ENCODE measurements at places on chromosomes 16 and 17.
A peak's percentile ranks its signal among the peaks of the same experiment; 100 is the strongest.

DNA sequence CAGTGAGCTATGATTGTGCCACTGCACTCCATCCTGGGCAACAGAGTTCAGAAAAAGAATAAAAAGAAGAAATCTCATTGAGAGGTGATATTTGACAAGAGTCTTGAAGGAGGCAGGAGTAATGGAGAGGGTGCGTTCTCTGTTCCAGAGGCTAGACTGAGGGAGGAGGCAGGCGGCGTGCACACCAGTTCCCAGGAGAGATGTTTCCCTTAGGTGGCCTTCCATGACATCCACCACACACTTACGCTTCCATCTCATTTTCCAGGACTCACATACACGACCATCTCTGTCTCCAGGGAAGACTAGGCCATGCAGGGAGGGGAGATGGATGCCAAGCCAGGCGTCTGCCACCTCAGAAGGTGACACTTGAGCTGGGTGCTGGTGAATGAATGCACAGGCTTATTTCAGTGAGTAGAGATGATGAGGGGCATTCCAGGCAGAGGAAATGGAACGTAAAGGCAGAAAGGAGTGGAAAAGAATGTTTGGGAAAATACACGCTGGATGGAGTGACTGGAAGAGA is 25.3 kb upstream of the N4BP1 start:
- no peak for DNase-seq

- DNase-seq: peak; percentile 30
These were observed 23.8 kb upstream of the CRYM start for GRCh38 chr16:21301895-21302291.

DNA sequence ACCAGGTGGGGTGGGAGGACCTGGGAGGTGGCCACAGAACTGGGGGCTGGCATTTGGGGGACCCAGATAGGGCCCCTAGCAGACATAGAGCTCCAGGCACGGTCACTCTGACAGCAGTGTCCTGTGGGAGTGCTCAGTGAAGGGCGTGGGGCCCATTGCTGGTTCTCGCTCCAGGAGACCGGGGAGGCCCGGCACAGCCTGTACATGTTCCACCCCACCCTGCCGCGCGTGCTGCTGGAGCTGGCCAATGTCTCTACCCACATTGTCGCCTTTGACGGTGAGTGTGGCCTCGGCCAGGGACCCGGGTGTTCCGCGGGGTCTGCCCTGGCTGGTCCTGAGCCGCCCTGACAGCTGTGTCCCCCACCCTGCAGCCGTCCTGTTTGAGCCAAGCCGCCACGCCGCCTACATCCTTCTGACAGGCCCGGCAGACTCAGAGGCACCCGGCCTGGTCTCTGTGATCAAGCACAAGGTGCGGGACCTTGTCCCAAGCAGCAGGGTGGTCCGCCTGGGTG is 11.2 kb downstream of the RGS11 start:
- DNase-seq: no peak

DNA sequence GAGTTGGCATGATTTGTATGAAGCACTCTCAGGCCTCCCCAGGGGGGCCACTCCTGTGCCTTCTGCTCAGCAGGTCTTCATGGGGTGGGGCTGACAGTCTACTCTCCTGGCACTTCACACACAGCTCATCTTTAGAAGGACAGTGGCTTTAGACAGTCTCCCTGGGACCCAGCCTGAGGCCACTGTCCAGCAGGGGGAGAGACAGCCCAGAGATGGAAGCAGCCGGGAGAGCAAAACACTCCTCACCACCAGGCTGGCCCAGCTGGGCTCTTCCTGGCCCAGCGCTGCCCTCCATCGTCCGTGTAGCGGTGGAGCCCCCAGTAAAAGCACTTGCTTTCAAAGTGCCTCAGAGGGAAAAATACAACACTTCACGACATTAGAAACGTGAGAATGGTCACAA is 62.0 kb upstream of the CRHR1 start:
- DNase-seq: no peak

DNA sequence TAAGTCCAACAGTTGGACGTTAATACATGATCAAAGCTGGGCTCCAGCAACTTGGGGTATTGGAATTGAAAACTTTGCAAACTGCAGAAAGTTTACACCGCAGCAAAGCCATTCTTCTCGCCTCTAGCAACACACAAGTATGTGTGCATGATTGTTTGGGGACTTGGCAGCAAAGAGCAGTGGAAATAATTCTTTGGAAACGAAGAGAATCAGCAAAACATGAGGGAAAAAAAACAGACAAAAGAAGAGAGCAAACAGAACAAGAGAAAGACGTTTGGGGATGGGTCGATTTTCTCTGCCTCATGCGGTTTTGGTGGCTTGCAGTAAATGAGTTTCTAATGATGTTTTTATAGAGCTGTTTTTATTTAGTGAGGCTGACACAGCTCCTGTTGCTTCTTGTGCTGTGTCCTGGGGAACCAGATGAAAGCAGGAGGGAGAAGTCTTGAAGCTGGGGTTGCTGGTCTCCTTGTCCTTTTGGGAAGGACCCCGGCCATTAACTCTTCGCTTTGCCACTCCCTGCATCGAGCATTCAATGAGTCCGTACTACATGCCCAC is 502.9 kb downstream of the GRIN2A start:
- no peak for DNase-seq

GRCh38 chr17:78344666-78345065 is 15.2 kb downstream of the SOCS3 start:
- no peak for DNase-seq

DNA sequence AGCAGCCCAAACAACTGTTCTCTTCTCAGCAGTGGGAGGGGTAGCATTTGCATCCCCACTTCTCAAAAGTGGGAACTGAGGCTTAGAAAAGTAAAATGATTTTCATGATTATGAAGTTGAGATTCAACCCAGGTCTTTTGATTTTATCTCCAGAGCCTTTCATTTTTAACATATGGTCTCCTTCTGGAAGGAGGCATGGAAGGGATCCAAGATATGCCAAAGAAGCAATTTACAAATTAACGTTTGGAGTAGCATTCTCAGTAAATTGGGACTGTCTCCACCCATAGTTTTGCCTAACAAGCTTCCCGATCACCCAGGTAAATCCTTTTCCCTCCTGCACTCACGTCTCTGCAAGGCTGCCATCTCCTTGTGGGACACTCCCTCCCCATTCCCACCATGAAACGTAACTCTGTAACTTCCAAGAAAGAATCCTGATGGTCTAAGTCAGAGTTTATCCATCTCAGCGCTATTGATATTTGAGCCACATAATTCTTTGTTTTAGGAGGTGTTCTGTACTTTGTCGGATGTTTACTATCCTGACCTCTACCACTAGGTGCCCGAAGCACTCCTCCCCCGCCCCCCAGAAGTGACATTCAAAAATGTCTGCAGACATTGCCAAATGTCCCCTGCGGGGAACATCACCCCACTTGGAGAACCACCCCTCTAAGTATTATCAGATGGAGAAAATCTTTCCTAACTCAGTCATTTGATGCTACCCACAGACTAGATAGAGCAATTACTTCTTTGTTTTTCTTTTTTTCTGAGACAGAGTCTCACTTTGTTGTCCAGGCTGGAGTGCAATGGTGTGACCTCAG is 32.9 kb upstream of the NFAT5 start:
- DNase-seq: no peak

DNA sequence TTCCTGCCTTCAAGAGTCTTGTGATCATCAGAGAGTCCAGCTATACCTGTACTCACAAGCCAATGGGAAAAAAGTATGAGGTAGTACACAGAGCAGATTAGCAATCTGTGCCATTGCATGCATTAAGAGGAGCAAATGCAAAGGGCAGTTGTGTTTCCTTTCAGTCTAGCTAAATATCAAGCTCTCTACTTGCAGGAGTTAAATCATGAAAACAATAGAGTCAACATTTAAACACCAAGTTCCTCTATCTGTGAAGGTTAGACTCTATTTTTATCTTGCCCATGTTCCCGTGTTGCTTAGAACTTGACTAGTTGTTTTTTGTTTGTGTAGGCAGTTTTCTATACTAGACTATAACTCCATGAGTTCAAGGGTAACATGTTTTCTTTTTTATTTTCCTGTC is 4.7 kb upstream of the FAM20A start:
- no peak for DNase-seq

GRCh38 chr16:16158082-16158658 is 65.1 kb downstream of the ABCC6 start:
- DNase-seq: no peak

- no peak for DNase-seq
These were observed 50.2 kb downstream of the PDPK1 start for GRCh38 chr16:2587891-2588565.

DNA sequence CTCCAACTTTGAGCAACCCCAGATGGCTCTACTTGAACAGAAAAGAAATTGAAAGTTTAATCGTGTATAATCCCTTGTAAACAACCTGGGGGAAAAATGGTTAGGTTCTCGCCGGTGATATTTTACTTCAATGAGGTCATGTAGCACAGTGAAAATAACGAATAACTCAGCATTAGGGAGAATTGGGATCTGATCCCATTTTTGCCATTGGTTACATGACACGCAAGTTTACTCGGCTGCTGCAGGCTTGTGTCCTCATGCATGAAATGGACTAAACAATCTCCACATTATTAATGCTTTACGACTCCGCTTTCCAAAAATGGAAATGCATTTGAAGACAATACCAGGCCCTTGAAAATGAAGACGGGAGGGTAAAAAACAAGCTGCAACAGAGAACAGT is 45.5 kb upstream of the LRRC37A3 start:
- no peak for DNase-seq

DNA sequence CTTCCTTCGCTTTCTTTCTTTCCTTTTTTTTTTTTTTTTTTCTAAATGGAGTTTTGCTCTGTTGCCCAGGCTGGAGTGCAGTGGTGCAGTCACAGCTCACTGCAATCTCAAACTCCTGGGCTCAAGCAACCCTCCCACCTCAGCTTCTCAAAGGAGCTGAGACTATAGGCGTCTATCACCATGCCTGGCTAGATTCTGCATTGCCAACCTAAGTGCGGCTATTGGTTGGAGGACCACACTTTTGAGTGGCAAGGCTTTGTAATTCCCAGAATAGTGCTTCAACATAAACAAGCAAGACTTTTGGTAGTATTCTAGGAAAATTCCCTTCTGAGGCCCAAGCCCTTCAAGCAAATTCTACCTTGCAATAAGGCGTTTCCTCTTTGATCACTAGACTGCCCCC is 107.8 kb downstream of the YPEL2 start:
- DNase-seq: no peak

- peak; percentile 11 for DNase-seq
These were observed 23.4 kb downstream of the WWOX start for GRCh38 chr16:78122774-78123315.

GRCh38 chr17:68184816-68185436 is 62.9 kb upstream of the AMZ2 start:
- no peak for DNase-seq

GRCh38 chr16:78608305-78608776 is 508.9 kb downstream of the WWOX start:
- no peak for DNase-seq

GRCh38 chr17:39591958-39592954 is 15.5 kb downstream of the NEUROD2 start:
- no peak for DNase-seq

DNA sequence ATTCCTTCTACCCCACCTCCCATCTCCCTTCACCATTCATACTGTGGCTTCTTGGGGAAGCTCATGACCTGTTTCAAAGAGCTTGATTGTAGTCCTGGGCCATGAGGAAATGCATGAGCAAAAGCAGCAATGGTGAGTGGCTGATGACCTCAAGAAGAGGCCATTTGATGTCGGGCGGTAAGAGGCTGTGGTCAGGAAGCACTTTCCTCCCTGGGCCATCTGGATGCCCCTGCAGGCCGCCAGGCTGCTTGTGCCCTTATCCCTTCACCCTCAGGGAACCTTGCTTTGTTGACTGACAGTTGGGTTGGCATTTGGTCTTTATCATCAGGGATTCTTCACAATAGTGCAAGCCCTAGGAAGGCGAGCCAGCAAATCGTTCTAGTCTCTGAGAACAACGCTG is 78.3 kb upstream of the TBX2 start:
- no peak for DNase-seq

GRCh38 chr16:35689764-35690163 is 2230.4 kb downstream of the TP53TG3F start:
- DNase-seq: no peak

DNA sequence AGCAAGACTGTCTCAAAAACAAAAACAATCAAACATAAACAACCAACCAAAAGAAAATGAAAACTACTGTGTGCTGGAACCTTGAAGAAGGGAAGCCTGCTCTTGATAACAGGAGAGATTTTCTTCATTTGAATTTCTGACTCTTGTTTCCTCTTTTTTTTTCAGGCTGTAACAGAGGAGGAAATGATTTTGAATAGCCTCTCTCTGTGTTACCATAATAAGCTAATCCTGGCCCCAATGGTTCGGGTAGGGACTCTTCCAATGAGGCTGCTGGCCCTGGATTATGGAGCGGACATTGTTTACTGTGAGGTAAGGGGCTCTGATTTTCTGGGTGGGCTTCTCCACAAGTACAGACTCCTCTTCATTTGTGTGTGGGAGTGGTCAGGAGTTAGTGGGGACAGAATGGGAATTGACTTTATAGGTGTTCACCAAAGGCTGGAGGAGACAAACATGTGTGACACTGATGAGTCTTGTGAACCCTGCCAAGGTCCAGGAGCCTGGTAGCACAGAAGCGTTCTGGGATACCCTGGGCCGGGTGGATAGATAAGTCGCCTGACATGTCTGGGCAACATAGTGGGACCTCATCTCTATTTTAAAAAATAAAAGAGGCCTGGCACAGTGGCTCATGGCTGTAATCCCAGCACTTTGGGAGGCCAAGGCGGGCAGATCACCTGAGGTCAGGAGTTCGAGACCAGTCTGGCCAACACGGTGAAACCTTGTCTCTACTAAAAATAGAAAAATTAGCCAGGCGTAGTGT is 14.9 kb downstream of the DUS2 start:
- no peak for DNase-seq

GRCh38 chr16:56700631-56701030 is 18.4 kb downstream of the MT1X start:
- no peak for DNase-seq

DNA sequence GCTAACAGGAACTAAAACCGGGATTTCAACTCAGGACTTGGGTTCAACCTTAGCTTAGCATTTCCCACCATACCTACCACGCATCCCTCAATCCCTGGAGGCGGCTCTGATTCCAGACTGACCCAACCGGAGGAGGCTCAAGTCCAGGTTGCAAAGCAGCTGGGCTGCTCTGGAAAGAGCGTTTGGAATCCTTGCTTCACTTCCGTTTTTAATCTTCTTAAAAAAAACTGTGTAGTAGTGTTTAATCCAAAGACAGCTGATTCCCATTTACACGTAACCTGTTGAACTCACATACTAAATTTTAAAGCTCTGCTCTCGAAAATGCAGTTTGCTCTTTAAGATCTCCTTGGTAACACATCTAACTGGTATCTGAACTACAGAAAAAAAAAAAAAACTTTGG is 50.0 kb downstream of the NXN start:
- no peak for DNase-seq

GRCh38 chr17:18246880-18247612 is 11.5 kb downstream of the FLII start:
- DNase-seq: peak; percentile 49

DNA sequence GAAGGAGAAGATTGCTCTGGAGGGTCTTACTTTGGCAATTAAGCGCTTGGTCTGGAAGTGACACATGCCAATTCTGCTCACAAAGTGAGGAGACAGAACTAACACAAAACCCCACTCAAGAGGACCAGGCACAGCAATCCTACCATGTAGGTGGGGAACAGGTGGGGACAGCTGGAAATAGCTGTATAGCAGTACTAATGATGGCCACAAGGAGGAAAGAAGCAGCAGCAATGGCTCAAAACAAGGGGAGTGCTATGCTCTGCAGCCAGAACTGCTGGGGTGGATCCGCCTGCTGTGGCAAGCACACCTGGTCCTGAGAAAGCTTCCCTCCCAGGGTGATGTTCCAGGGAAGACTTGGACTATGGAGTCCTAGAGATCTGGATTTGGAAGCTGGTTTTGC is 17.0 kb upstream of the TMEM132E start:
- DNase-seq: peak; percentile 13

- DNase-seq: no peak
These were observed 205.6 kb downstream of the FOXL1 start for GRCh38 chr16:86783636-86784626.

All from SW 1271 (cell line).